ENCODE measurements at places on chromosomes 1 and 21.
A peak's percentile ranks its signal among the peaks of the same experiment; 100 is the strongest.

DNA sequence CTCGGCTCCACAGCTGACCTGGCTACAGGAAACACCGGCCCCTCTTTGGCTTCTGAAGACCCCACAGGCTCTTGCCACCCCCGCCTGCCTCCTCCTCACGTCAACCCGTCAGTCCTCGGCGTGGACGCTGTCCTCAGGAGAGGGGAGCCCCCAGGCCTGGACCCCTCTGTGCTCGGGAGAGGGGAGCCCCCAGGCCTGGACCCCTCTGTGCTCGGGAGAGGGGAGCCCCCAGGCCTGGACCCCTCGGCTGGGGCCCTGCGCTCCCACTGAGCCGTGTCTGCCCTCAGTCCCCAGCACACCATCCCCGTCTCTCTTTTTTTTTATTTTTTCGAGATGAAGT is 26.0 kb upstream of the C1orf159 start:
- DNase-seq: no peak

- DNase-seq: no peak
Measured at GRCh38 chr1:87394982-87395381, 66.3 kb downstream of the LMO4 start.

DNA sequence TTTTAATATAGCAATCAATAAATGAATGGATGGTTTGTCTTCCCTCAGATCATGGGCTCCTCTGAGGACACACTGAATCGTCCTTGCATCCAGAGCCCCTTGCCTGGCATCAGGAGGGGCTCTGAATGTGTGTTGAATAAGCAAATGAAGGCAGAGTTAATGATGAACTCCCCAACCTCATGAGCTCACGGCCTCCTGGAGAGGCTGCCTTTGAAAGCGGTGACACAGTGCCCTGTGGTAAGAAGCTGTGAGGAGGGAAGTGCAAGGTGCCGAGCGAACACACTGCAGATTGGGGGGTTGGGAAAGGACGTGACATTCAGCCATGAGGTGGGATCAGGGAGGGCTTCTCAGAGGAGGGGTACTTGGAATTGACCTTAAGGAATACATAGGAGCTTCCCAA is 3.2 kb upstream of the PARS2 start:
- no peak for DNase-seq

DNA sequence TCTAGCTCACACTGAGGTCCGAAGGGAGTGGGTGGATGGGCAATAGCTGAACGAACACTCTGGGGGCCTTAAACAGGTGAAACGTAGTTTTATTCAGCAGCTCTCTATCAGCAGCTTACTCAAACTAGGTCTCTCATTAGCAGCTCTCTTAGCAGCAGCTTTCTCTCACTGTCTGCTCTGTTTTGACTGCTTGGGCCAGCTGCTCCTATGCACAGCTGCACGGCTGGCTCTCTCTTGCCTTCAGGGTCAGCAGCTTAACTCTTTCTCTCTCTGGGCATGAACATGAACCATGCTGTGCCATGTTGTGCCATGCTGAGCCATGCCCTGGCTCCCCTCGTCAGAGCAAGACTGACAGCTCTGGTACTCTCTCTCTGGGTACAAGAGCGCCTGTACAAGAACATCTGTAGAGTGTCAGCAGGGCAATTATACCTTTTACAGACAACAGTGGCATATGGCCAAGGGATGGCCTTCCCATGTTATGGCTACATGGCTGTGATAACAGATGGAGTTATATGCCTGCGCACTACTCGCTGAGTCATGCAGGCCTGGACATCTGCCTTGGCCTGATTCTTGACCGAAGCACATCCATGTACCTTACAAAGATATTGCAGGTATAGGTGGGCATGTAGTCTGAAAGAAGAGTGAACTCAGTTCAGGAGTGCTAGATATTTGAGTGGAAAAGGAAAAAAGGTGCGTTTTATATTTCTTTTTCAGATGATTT is 152.4 kb downstream of the LEPR start:
- DNase-seq: no peak

DNA sequence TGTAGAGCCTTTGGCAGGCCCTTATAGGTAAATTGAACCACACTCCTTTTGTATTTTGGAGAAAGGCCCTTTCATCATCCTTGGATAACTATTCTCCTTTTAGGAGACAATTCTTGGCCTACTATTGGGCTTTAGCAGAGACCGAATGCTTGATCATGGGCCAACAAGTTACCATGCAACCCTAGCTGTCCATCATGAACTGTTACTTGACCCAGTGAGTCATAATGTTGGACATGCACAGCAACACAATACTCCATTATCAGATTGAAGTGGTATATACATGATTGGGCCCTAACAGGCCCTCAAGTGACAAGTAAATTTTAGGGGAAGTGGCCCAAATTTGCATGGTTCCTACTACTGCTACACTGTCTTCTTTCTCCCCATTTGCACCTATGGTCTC is 84.4 kb downstream of the CATSPERE start:
- DNase-seq: no peak

- DNase-seq: peak; percentile 79
Measured at GRCh38 chr1:54499360-54500106, 48.5 kb upstream of the ACOT11 start.

- DNase-seq: no peak
Measured at GRCh38 chr1:158259117-158259516, 4.9 kb downstream of the CD1A start.

DNA sequence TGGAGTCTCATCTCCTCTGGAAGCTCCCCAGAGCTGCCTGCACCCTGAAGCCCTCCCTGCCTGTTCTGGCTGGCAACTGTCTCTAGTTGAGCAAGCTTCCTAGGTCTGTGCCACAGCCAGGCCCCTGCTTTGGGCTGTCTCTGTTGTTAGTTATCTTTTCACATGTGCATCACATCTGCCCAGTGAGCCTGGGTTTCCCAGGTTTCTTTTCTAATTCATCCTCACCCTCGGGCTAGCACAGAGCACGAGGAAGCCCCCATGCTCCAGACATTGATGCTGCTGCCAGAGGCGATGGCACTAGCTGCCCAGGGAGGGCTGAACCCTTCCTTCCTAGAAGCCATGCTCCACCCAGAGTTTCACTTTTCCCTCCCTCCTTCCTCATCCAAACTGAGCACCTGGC is 27.2 kb downstream of the RASSF5 start:
- DNase-seq: no peak

DNA sequence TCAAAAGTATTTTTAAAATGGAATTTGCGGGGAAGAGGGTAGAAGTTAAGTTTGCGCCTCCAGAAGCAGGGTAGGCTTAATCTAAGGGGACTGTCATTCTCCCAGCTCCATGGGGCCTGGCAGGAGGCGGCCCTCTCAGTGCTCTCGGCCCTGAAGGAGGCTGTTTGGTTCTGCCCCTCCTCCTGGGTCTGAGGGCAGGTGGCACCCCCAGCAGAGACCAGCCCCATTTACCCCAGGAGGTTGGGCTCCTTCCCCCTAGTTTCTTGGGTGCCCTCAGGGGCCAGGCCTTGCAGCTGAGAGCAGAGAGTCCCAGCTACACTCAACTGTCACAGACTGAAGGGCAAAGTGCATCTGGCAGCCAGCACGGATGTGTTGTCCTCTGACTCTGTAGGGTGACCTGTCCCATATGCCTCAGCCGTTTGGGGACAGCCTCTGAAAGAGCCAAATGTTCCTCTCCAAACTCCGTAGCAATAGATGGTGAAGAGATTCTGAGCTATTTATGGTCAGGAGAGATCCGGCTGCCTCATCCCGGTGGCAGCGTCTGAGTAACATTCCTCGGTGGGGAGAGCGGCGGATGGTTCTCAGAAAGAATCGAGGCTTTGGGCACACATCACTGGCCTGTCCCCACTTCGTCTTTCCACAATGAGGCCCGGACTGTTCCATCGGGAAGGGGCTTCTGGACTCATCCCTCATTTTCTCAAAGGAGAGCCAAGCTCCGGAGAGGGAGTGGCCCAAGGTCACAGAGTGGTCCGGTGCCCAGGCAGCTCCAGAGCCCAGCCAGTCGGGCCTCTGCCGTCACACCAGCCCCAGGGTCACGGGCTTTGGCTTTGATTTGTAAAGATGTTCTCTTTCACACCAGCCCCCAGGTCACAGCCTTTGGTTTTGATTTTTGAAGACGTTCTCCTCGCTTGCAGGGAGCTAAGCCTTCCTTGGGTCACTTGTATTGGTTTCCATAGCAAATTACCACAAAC is 424.2 kb upstream of the VAMP3 start:
- no peak for DNase-seq

GRCh38 chr1:167798952-167799351 is 77.2 kb downstream of the MPZL1 start:
- DNase-seq: no peak

DNA sequence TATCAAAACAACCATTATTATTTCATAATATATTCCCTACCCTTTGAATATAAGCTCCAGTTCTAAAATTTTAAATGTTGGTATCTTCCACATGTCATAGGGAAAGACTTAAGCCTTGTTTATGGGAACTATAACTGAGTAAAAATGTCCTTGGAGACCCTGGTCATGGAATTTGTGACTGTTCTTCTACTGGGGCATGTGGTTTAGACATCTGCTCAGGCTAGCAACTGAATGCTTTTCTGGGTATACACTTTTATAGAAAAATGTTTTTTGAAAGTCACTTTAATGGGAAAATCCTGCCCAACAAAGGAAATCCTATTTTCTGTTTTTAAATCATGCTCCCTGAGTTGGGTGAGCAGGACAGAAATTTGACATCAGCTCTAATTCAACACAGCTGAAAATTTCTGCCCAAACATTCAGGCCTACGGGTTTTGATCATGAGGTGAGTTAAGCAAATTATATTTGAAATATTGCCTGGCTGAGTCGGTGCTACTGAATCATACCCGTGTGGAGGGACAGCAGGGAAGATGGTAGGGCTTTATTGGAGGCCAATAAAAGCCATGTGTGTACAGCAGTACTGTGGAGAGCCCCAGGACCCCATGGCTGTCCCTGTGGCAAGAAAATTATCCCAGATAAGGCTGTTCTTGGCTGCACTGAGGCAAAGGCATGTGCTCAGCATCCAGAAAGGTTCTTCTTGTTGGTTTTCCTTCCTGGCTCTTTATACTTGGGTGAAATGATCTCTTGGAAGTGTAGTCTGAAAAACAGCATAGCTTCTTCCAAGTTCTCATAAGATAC is 391.8 kb downstream of the DISC1 start:
- no peak for DNase-seq

- no peak for DNase-seq
Measured at GRCh38 chr21:43024439-43025136, 50.2 kb downstream of the PKNOX1 start.

DNA sequence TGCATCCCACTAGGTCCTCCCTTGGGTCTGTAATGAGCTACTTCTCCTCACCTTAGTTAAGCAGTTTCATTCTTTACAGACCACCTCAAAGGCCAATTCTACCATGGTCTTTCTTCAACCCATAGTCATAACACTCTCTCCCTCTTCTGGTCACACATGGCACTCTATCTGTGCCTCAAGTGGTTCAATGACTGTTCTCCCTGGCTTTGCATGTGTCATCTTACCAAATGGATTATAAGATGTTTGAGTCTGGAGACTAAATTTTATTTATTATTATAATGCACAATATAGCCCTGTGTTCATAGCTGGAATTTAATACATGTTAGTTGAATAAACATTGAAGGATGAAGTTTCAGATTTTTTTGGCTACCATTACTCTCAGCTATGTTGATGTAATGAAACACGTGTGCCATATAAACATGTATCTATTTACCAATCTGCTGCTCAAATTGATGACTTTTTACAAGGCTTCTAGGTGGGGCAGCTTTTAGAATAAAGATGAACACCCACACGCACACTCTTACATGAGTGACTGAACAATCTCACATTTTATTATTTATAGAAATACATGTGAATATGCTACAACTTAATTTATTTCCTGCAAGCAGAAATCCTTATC is 102.1 kb downstream of the RUNX1 start:
- no peak for DNase-seq

- no peak for DNase-seq
Measured at GRCh38 chr1:6948416-6948815, 163.2 kb downstream of the CAMTA1 start.

DNA sequence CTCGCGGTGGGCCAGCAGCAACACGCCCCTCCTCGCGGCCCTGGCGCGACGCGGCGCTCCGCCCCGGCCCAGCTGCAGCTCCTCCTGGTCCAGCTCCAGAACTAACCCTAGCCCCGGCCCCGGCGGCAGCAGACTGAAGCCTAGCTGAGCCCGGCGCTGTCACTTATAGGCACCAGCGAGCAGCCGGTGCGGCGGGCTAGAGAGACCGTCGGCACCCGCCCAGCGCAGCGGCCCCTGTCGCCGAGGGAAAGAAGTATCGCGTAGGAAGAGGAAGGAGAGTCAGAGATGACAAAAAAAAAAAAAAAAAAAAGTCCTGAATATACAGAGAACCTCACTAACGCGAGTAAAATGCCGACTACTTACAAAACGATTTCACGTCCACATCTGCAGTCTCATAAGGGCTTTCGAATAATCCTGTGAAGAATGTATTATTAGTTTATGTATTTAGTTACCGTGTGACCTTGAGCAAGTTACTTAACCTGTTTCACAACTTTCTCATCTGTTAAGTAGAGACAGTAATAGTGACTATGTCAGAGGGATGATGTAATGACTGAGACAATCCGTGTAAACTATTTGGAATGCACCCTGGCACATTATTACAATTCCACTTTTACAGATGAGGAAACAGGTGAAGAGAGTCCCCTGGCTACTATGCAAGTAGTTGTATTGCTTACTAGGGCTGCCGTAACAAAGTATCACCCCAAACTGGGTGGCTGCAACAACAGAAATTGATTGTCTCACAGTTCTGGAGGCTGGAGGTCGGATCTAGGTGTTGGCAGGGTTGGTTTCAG is at the start of gene SLC9A1:
SLC9A1 (minus strand) TSS at position 135 of the 791 bp plus-strand sequence. CDS start 791 bp downstream, outside the sequence.
- DNase-seq: peak; percentile 95

- no peak for DNase-seq
Measured at GRCh38 chr1:61051719-61052394, 30.5 kb upstream of the NFIA start.

- peak; percentile 42 for DNase-seq
Measured at GRCh38 chr1:14371771-14372497, 226.6 kb upstream of the KAZN start.

GRCh38 chr1:86872086-86872485 is 41.8 kb downstream of the SELENOF start:
- DNase-seq: no peak

- DNase-seq: no peak
Measured at GRCh38 chr1:94142583-94142982, 21.6 kb upstream of the ABCA4 start.

DNA sequence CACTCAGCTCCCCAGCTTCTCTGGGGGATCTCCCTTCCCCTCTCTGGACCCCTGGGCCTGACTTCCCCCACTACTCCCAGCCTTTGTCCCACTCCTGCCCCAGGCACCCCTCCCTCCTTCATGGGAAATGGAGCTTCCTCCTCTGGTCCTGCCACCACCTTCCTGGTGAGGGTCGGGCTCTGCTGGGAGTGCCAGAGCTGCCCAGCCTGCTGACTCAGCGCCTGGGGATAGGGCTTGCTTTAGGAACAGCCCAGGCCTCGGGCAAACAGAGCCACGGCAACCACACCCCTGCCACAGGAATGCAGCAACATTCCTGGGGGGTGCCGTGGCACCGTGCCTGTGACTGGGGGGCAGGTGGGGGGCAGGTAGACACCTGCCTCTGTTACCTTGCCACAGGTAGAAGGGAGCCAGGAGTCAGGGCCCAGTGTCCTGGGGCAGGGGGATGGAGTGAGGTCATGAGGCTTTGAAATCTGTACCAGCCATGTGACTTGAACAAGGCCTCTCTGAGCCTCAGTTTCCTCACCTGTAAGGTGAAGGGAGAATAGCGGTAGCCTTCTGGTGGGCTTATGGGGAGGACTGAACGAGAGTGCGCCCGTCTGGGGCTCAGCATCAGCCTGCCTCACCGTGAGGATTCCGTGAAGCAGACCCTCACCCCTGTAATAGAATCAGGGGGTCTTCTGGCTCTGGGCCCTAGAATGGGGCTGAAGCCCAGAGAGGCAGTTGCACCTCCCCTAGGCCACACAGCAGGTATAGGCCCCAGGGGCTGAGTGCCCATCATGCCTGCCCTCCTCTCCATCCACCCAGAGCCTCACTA is 17.8 kb upstream of the EPHA2 start:
- DNase-seq: peak; percentile 79
